ENCODE measurements at places on chromosomes 13 and 19.

- no peak for DNase-seq
Measured at GRCh38 chr19:49558591-49558990, 21.8 kb downstream of the NOSIP start.

- no peak for DNase-seq
Measured at GRCh38 chr13:33958964-33959363, 141.0 kb downstream of the RFC3 start.

DNA sequence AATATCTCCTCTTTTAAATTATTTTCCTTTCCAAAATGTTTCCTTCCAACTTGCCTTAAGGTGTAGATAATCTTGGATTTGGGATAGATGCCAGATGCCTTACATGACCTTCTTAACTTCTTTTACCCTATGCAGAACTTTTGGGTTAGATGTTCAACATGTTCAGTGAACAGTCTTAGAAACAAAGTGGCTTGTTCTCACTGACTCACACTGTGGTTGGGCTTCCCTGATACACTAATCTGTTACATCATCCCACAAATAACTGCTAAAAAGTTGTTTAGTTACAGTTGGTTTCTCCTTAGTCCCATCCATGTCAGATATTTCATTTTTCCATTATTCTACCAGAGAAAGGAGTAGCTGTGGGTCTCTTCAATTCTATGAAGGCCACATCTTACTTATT, 2638.2 kb downstream of the PCDH9 start:
- DNase-seq: no peak

DNA sequence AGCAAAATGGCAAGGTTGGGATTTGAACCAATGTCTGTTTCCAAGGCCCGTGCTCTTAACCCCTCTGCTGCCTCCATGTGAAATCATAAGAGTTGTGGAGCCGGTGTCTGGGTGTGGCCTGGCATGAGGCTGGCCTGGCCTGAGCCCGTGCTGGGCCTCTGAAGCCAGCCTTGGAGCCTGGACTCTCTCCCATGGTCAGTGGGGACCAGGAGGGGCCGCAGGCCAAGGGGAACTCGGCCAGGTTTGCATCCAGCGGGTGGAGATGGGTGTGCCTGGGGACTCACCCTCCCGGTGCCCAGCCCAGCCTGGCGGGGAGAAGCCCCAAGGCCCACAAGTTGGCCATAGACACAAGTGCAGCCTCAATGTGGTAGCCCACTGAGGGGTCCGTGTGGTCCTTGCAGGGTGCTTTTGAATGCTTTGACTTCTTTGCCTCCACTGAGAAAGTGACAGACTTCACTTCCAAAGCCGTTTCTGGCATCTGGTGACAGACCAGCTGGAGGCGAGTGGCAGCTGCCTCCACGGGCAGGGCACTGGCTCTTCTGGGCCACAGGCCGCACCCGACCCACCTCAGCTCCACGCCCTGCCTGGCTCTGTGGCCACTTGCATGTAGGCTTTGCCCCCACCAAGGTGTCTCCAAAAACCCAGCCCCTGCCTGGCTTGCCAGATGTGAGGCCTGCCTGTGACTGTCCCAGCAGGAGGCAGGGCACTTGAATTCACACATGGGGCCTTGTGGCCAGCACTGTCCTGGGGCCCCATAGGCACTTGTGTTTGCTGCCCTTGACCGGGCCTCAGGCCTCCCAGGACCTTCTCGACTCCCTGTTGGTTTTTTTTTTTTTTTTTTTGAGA, 26.2 kb upstream of the NCCRP1 start:
- DNase-seq: no peak

DNA sequence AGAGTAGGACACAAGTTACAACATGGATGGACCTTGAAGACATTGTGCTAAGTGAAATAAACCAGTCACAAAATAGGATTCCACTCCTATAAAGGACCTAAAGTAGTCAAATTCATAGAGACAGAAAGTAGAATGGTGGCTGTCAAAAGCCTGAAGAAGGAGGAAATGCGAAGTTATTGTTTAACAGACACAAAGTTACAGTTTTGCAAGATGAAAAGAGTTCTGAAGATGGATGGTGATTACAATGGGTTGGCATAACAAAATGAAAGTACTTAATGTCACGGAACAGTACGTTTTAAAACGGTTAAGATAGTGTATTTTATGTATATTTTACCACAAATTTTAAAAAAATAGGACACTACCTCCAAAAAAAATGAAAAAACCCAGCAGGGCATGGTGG, 34.8 kb downstream of the FOXO1 start:
- no peak for DNase-seq

All from left colon (tissue), 2 donors.